ENCODE measurements at places on chromosomes 2 and 18. TPM values are rescaled to one million over a fixed set of nuclear protein-coding genes. Genes with fewer than 3 reads are reported as not detected.

DNA sequence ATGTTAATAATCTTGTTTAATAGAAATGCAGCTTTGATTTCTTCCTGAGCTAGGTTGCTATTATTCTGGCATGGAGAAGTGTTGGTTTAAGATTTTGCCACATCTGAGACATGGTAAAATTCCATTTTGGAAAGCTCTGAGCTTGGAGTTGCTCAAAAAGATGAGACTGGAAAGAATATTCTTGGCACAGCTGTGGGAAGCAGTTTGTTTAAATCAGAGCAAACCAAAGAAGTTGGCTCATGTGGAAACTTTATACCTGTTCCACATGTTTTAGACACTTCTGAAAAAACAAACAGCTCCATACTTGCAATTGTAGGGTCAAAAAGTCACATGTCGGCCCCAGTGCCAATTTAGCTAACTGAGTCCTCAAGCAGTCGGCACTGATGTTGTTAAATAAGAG is 116.6 kb downstream of the SLC4A3 start:
- no peak for DNase-seq

Gene REG1B
- total RNA-seq = not detected

- DNase-seq = no peak
Measured at GRCh38 chr18:66872277-66872676, 268.4 kb upstream of the CDH19 start.

Gene C1GALT1C1L
- 4.6 TPM for total RNA-seq

DNA sequence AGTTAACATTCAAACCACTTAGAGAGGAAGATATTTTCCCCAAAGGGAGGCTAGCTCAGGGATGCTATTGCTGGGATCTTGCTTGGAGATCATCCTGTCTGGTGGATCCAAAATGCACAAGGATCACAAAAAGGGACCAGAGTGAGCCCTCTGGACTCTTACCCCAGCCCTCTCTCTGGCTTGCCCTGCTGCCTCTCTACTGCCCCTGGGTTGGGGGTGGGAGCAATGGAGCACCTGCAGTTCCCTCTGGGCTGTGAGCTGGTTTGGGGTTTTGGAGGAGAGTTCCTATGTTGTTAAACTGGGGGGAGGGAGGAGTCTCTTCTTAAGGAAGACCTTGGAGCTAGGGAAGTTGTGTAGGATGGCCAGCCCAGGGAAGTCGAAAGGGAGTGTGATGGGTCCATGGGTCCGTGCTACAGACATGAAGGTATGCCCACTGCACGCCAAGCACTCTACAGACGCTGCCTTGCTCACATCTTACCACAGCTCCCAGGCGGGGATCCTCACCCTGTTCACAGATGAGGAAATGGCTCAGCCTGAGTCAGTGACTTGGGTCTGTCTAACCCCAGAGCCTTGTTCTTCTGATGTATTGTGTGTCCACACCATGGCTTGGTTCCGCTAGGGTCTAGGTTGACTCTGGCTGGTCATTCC is 3.8 kb downstream of the LBH start:
- no peak for DNase-seq

GRCh38 chr2:235265348-235265965 is 228.4 kb upstream of the AGAP1 start:
- DNase-seq = no peak
